Left ventricle myocardium superior (tissue), 1 donor: ENCODE measurements at places on chromosomes 11 and 22.

- no peak for DNase-seq
Observed at GRCh38 chr11:48116437-48117228, 100.0 kb upstream of the OR4B1 start.

DNA sequence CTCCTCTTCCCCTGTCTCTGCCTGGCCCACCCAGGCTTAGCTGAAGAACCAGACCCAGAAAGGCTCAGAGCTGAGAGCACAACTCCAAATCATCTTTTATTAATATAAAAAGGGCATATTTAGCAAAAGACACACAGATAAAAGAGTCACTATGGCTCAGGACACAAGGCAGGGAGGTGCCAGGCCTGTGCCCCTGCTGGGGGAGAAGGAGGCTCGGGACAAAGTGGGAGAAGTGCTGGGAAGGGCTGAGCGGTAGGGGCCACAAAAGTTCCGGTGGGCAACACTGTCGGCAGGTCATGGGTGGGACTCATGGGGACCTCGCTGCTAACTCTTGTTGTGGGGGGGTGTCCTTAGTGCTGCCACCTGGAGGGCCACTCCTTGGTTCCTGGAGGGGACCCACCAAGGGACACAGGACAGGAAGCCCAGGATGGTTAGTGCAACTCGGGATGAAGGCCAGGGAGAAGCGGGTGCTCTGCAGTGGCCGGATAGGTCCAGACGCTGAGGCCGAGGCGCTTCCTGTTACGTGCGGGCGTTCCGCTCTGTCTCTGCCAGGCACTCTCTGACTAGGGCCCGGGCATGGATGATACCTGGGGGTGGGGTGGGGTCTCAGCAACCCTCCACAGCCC is 1.4 kb upstream of the PITPNM1 start:
- DNase-seq, result no peak

DNA sequence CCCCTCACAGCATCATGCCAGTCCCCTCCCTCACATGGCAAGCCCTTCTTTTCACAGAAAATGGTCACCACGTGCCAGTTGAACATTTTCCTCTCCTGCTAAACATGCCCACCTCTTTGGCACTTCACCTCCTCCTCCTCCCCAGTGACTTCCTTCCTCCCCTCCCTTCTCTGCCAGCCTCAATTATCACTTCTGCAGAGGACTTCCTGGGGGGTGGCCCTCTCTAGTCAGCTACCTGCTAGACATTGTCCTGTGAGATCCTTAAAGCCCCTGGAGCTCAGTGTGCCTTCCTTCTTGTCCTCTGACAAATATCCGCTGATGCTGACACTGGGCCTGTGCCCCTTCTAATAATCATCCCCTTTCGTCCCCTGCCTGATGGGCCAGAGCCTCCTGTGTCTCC is 43.2 kb upstream of the E2F8 start:
- no peak for DNase-seq

- DNase-seq, result no peak
Observed at GRCh38 chr11:27571154-27571810, 64.7 kb upstream of the LIN7C start.

GRCh38 chr22:50245214-50246072 is 620 bp upstream of the TUBGCP6 start:
- no peak for DNase-seq

GRCh38 chr11:134017511-134018430 is 51.1 kb upstream of the JAM3 start:
- DNase-seq, result no peak

DNA sequence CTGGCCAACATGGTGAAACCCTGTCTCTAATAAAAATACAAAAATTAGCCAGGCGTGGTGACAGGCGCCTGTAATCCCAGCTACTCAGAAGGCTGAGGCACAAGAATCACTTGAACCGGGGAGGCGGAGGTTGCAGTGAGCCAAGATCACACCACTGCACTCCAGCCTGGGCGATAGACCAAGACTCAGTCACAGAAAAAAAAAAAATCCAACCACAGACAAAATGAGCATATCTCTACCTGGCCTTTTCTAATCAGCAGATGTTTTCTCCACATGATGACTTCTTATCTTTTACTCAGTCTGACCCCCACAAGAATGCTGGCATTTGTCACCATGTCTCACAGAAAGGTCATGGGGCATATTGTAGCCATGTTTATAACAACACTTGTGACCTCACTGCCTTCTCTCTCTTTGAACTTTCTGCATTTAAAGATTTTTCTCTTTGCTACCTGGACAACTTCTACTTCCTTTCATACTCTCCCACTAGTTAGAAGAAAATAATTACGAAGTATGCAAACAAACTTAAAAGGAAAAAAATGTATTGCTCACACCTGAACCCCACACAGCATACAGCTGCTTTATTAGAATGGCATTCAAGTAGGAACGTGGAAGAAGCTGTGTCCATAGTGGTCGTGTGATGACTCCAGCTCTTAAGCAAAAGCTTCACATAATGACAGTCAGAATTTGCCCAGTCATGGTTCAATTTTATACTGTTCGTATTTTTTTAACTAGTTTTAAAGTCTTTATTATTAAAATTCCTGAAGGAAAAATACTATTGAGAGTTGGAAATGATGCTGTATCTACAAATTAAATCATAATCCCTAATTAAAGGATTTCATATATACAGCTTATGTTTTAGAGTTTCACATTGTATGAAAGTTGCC is 65.4 kb downstream of the ZC3H12C start:
- no peak for DNase-seq

DNA sequence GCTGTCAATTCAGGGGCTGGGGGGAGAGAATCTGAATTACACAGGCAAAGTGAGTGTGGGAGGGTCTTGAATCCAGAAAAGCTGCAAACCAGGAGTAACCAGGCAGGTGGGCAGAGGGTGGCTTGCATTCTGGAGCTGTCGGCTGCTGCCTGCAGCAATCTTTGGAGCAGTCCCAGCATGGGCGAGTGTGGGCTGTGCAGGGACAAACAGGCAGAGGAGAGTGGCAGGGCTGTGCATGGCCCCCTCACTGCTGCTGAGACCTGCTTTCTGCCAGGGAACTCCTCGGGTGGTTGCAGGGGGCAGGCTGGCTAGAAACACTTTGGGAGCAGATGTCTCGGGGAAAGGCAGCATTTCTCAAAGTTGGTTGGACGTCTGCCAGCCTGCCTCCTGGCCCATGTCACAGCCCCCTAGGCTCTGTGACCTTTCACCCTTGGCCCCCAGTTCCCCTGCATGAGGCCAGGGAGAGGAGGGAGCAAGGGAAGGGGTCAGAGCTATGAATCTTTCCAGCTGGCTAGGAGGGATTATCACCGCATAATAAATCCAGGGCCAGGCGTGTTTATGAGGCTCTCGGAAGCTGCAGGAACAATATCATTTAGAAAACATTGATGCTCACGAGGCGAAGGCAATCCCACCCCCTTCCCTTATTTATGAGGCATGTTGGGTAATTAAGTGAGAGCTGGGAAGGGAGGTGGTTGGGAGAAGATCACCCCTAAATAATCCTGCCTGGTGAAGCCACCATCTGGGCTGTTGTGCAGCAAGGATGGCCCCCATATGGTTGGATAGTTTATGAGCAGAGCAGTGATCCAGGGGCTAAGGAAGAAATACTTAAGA is 212.3 kb upstream of the NCAM1 start:
- no peak for DNase-seq

DNA sequence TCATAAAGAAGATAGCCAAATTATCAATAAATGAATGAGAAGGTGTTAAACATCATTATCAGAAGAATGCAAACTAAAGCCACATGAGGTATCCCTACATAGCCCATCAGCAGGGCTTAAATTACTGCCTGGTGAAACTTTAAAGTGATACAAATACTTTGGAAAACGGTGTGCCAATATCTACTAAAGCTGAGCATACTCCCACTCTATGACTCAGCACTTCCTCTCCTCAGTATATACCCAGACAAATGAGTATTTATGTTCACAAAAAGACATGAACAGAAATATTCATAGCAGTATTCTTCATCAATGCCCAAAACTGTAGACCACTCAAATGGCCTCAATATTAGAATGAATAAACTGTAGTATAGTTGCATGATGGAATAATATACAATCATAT is 284.6 kb upstream of the ZC3H12C start:
- DNase-seq, result no peak

- no peak for DNase-seq
Observed at GRCh38 chr11:119100246-119100970, 1.2 kb downstream of the DPAGT1 start.

DNA sequence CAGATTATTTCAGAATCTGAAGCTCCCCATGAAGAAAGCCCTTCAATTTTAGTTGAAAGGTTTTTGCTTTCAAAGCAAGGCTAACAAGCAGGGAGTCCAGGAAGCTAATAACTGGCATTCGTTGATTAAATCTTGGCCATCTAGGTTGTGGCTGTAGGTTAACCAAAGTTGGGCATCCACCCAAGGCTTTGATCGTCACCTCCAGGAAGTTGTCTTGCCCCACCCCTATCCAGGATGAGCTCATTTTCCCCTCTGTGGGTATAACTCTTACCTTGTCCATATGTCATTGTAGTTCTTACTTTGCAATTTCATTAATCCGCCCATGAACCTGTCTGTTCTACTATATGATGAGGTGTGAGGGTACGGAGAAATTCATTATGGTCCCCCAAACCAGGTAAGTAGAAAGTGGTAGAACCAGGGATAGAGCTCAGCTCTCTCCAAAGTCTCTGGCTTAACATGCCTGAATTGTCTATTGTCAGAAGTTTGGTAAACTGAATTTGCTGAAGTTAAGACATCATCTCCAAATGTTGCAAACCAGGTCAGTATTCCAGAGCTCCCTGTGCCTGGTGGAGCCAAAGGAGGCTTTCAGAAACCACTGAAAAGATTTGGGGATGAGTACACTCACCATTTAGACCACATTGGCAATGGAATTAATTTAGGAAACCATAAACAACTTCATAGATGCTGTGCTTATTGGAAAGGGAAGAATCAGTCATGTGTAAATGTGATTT is 97.1 kb downstream of the CD44 start:
- DNase-seq, result no peak

DNA sequence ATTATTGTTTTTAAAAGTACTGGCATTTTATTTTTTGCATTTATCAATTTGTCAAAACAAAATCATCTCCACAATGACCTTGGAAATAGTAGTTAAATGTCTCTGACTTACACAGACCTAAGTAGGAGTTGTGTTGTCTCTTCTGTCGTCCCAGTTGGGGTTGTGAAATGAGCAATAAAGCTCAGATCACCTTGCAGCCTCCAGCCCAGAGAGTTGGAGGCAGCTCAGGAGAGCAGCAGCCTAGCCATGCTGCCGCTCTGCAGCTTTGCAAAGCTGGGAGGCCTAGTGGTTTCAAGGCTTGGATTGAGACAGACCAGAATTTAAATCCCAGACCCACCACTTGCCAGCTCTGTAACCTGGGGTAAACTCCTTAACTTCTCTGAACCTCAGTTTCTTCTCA is 65.2 kb upstream of the CRYBB3 start:
- DNase-seq, result no peak

GRCh38 chr11:76661834-76662434 is 8.6 kb downstream of the LRRC32 start:
- no peak for DNase-seq

- no peak for DNase-seq
Observed at GRCh38 chr11:70900540-70900939, 351.8 kb downstream of the SHANK2 start.

DNA sequence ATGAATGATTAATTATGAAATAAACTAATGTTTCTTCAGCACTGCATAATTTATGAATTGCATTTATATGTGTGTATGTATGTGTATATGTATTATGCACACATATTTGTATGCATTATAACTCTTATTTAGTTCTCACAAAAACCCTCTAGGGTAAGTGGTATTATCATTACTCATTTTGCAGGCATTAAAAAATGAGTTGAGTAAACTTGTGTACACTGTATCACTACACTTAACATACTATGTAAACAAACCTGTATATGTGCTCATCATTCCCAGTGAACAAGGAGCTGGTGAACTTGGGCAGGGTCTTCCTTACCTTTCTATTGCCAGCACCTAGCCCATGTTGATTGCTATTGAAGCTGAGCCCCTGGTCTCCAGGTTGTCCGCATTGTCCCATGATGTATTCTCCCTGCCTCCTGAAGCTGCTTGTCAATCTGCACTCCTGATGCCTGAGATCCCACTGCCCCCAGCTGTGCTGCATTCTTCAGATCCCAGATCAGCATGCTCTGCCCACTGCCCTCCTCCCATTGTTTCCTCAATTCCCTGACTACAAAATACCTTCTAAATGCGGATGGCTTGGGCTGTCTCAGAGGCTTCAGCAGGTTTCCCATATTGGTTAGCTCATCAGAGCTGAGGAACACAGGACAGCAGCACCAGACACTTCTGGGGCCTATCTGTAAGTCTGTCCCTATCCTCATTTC is 267.9 kb upstream of the SESN3 start:
- DNase-seq, result no peak

DNA sequence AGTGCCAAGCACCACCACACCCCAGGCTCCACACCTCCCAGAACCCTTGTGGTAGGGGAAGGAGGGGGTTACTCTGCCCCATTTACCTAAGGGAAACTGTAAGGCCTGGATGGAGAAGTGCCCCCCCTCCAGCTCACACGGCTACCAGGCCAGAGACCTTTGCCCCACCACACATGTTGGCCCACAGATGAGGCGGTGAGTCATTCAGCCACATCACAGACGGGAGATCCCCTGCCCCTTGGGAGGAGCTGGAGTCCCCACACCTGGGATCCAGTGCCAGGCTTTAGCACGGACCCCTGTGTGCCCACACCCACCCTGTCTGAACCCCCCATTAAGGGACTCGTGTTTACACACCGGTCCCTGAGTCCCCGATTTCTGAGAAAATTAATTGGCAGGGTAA is 24.9 kb downstream of the CDKN1C start:
- no peak for DNase-seq

- DNase-seq, result no peak
Observed at GRCh38 chr22:29083933-29084591, 11.2 kb downstream of the KREMEN1 start.

GRCh38 chr11:92890846-92891245 is 78.6 kb upstream of the MTNR1B start:
- no peak for DNase-seq

GRCh38 chr11:19777039-19777376 is 64.4 kb downstream of the NAV2 start:
- DNase-seq, result no peak

DNA sequence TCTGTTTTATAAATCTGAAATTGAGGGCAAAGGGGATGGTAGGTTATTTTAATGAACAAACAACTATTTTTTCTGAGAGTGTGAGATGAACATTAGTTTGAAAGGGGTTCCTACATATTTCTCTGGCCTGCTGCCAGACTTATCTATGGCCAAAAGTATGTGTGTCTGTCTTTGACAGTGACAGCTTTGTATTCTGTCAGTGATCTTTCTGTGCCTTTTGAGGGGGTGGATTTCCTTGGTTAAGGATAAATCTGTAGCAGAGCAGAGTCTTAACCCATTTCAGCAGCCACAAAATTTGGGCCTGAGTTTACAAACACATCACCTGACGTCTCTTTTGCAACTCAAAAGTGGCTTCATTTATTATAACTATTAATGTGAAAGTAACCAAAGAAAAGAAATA is 30.9 kb downstream of the ZFTA start:
- DNase-seq, result no peak

- no peak for DNase-seq
Observed at GRCh38 chr11:47955061-47955755, 25.2 kb upstream of the PTPRJ start.
